Epithelial cell of esophagus (primary cell): ENCODE measurements at places on chromosomes 3 and 15.

DNA sequence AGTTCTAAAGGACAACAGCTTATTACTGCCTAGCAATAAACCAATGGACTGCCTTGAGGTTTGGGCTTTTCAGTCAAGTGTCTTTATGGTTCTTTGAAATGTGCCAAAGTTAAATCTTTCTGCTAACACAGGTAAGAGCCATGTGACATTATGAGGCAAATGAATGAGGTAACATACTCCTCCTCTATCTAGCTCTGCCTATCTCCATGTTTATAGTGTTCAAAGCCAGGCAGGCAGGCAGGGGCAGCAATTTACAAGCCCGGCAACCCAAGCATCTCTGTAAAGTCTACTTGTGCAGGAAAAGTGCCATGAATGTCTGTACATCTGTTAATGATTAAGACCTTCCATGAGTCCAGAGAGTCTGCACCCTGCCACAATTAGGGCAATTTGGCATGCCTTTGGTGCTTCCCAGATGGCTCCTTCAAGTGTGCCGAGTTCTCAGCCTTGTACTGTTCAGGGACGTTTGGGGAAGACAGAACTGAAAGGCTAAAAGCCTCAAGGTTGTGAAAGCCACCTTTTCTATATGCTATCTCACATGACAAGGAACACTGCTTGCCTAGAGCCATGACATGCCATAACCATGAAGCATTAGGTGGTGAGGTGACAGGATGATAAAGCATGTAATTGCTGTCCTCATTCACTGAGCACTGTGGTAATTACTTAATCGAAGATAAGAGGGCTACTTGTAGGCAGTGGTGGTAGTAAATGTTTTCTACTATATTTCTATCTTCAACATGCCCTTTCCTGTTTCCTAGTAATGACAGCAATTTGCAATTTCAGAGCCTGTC lies 41.4 kb upstream of the EIF1B start:
- DNase-seq: peak; percentile 37

GRCh38 chr3:14275962-14276909 lies 97.6 kb downstream of the LSM3 start:
- no peak for DNase-seq

GRCh38 chr3:139933766-139934165 lies 1.2 kb upstream of the CLSTN2 start:
- no peak for DNase-seq

DNA sequence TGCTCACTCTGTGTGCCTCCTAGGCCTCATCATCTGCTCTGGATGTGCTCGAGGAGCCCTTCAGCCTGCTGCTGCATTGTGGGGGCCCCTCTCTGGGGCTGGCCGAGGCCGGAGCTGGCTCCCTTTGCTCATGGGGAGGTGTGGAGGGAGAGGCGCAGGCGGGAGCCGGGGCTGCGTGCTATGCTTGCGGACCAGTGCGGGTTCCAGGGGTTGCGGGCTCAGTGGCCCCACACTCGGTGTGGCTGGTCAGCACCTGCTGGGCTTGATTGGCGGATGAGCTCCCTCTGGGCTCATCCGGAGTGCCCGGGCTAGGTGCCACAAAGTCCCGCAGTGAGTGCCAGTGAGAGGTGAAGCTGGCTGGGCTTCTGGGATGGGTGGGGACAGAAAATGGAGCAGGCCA lies 264.2 kb downstream of the SI start:
- no peak for DNase-seq

DNA sequence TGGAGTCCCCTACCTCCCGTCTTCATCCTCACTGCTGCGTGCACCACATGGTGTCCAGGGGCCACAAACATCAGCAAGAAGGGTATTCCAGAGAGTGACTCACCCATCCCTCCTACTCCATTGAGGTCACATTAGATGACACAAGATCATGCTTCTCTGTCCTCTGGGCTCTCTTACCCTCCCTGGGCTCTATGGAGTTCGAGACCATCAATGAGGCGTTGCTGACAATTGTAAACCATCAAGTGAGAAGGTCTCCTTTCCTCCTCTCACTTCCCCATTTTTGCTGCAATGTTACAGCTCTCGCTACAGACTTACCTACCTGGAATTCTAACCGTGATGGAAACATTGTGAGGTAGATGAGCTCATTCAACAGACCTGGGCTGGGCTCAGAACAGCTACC lies 51.7 kb downstream of the HMCES start:
- DNase-seq: no peak

DNA sequence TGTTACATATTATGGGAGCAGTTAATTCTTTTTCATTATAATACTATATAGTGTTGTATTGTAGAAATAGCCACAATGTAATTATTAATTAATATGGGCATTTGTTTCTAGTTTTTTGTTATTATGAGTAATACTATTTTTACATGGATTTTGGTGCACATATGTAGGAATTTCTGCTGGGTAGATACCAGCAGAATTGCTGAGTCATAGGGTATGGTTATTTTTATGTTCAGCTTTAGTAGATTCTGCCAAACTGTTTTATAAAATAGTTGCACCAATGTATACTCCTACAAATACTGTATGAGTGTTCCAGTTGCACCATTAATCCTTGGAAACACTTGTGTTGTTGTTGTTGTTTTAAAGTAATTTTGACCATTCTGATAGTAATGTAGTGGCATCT lies 91.5 kb downstream of the SH3GL3 start:
- DNase-seq: no peak

DNA sequence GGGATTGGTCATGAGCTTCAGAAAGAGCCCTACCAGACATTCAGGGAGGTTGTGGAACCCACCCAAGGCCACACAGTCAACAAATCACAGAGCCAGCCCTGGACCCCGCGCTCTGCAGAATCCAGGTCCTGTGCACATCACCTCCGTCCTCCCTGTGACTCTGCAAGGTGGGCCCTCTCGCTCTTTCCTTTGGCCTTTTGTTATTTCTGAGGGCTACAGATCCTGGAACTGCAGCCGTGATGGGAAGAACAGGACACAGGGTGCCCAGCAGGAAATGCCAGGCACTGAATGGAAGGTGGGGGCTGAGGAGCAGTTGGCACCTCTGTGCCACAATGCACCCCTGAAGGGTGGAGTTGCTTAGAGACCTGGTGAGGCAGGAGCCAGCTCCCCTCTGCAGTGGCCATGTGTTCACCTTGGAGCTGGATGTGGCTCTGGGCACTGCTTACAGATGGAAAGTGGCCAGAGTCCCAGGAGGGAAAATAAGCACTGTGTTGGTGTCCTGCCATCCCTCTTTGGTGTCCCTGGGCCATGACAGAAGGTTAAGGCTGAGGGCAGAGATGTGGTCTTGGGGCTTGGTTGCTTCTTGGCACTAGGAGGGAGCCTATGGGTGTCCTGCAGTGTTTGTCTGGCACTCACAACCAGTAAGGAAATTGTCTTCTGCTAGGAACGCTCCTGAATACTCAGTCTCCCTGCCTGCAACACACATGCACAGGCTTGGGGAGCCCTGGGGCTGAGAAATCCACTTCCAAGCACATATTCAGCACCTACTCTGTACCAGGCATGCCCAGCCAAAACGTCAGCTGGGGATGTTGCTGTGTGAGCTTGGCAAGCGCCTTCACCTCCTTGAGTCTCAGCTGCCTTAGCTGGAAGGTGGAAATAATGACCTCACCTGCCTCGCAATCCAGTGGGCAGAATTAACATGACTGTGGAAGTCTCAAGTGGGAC lies 98.0 kb upstream of the SLC6A6 start:
- DNase-seq: peak; percentile 66

GRCh38 chr3:13110678-13111116 lies 37.5 kb upstream of the IQSEC1 start:
- peak; percentile 30 for DNase-seq

- DNase-seq: no peak
Measured at GRCh38 chr3:87414271-87414670, 137.9 kb upstream of the POU1F1 start.

- DNase-seq: peak; percentile 3
Measured at GRCh38 chr3:158402590-158402989, 168.4 kb upstream of the MLF1 start.

GRCh38 chr3:74129056-74129455 lies 485.4 kb downstream of the CNTN3 start:
- DNase-seq: no peak

DNA sequence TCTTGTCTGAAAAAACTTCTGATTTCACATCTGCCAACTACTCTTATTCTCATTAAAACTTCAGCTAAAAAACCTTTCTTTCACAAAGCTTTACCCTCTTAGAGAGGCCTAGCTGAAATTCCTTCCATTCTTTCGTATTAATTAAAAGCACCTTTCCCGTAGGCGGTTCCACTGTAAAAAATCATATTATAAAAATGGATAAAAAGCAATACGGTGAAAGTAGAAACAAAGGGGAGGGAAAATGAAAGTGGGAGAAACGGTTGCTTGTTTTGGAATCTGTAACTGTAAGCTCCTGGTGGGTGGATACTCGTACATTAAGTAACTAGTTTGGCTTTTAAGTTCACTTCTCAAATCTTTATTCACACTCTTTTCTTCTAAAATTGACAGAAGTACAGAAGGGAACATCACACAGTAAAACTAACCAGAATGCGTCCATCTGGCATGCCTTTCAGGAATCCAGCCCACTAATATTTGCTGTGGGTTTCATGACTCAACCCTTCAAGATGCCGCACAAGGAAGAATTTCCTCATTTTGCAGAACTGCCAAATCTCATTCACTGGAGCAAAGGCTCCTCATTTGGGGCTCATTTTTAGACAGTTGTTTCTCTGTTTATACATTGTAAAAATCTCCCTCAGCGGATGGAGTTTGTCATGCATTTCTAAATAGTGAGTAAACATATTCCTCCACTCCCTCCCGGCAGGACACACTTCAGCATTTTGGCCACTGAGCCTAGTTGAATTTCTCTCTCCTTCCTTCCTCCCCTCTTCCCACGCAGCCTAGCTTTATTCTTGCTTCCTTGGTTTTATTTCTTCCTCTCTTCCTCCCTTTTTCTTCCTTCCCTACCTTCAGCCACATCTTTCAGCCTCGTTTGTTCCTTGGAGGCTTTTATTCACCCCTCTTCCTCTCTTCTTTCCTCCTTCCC lies 419.5 kb upstream of the NAALADL2 start:
- DNase-seq: peak; percentile 76
